Pericardium fibroblast (primary cell): ENCODE measurements at places on chromosomes 5 and 9. TPM values are rescaled to one million over a fixed set of nuclear protein-coding genes. Genes with fewer than 3 reads are reported as not detected.

Gene SAXO1
- not detected in 2 replicates for total RNA-seq

Gene IGFBPL1
- not detected in 2 replicates for total RNA-seq

Gene TAF11L10
- not detected in 2 replicates for total RNA-seq

Gene NRG2
- total RNA-seq: 0.09 and 0.12 TPM in 2 replicates

Gene PDE6A
- under 0.01 TPM in 1 of 2 replicates, not detected in the other for total RNA-seq

Gene MIER3
- total RNA-seq: 28.9 and 54.8 TPM in 2 replicates

Gene ENTPD2
- total RNA-seq: 0.09 and 0.12 TPM in 2 replicates

Gene SMIM33
- total RNA-seq: not detected in 2 replicates

Gene LCNL1
- 1.4 and 2.2 TPM in 2 replicates for total RNA-seq

Gene CD180
- 0.12 TPM in 1 of 2 replicates, not detected in the other for total RNA-seq

Gene KIAA1191
- total RNA-seq: 60.7 and 76.7 TPM in 2 replicates

Gene PCDHGA10
- 6.9 and 8.6 TPM in 2 replicates for total RNA-seq

Gene IL17B
- not detected in 2 replicates for total RNA-seq

Gene NPR3
- total RNA-seq: 10.3 and 35.3 TPM in 2 replicates

Gene PTPRD
- 4.0 and 7.1 TPM in 2 replicates for total RNA-seq

Gene C9
- total RNA-seq: not detected in 2 replicates

Gene CCDC152
- 1.3 and 3.2 TPM in 2 replicates for total RNA-seq

Gene CYFIP2
- total RNA-seq: 0.12 and 0.94 TPM in 2 replicates

Gene PITX1
- total RNA-seq: 0.17 and 11.6 TPM in 2 replicates

Gene PCDHB2
- 0.09 and 0.93 TPM in 2 replicates for total RNA-seq

Gene ADAMTS16
- total RNA-seq: not detected in 2 replicates

Gene SPINK7
- not detected in 2 replicates for total RNA-seq

Gene REEP2
- total RNA-seq: 4.8 and 5.4 TPM in 2 replicates

Gene SH3TC2
- 1.9 and 2.2 TPM in 2 replicates for total RNA-seq

Gene LMBRD2
- total RNA-seq: 3.7 and 4.7 TPM in 2 replicates

Gene NR2F1-AS1
- 24.2 and 28.7 TPM in 2 replicates for total RNA-seq

Gene LOX
- total RNA-seq: 146 and 216 TPM in 2 replicates

Gene TEK
- 5.1 and 14.2 TPM in 2 replicates for total RNA-seq

Gene RORB
- 2.0 and 3.8 TPM in 2 replicates for total RNA-seq

Gene LCN12
- not detected in 2 replicates for total RNA-seq

Gene GFM2
- total RNA-seq: 21.1 and 21.9 TPM in 2 replicates

Gene SV2C
- not detected in 2 replicates for total RNA-seq

Gene PDE8B
- 0.09 and 0.47 TPM in 2 replicates for total RNA-seq
